ENCODE measurements at places on chromosomes 7 and 10.

DNA sequence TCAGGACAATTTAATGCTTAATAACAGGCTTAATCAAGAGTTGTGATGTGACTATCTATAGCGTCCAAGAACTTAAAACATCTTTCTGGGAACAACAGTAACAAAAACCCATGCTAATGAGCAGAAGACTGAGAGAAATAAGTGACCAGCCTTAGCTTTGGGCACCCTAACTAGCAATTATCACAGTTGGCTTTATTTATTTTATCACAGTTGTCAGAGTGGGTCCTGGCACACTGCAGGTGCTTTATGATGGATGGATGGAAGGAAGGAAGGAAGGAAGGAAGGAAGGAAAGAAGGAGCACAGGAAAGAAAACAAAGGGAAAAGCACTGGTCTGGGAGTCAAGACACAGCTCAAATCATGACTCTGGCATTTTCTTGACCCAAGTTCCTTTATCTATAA lies 181.1 kb downstream of the SKAP2 start:
- DNase-seq, result no peak

GRCh38 chr7:97187067-97187466 lies 69.6 kb downstream of the SDHAF3 start:
- no peak for DNase-seq

DNA sequence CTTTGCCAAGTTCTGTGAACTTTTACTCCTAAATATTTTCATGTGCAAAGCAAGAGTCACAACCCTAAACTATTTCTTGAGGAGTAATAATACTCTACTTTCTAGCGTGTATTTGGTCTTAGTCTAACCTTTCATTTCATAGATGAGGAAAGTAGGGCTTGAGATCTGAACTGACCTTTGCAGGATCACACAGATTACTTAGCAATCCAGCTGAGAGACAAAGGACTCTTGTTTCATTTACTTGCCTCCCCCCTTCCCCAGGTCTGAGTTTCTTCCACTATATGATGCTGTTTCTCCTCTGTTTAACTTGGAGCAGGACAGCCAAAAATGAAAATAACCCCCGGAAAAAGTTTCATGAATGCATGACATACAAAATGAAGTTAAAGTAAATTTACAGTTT lies 75.3 kb upstream of the PTN start:
- no peak for DNase-seq

- DNase-seq, result no peak
These were observed 46.4 kb upstream of the RSBN1L start for GRCh38 chr7:77649716-77650349.

- no peak for DNase-seq
These were observed 357.3 kb downstream of the BBS9 start for GRCh38 chr7:33486633-33487032.

DNA sequence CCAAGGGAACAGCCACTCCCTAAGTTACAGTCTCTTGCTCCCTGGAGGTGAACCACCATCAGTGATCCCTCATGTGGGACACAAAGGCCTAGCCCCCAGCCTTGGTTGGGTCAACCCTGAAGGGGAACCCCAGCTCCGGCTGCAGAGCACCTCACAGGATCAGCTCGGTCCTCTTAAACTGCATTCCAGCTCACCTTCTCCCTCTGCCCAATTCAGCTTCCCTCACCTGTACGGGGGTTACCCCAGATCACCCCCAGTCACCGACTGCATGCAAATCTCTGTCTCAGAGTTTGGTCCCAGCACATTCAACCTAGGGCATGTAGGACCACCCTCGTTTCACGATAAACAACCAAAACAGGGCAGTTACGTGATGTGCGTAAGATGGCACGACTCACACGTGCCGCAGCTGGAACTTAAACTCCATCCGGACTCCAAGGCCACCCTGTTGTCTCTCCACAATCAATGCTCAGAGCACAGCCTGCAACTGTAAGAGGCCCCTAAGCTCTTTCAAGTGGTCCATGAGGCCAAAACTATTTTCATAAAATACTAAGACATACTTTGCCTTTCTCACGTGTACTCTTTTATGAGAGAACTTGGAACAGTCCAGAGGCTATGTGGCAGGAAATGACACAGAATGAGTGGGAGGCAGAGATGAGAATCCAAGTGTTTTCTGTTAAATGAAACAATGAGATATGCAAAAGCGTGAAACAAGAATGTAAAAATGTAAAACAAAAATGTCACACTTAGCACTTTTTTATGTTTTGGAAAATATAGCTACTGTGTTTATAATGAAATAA lies 285.2 kb downstream of the PTPRN2 start:
- DNase-seq, result no peak

GRCh38 chr7:2191016-2191415 lies 41.7 kb downstream of the MAD1L1 start:
- no peak for DNase-seq

DNA sequence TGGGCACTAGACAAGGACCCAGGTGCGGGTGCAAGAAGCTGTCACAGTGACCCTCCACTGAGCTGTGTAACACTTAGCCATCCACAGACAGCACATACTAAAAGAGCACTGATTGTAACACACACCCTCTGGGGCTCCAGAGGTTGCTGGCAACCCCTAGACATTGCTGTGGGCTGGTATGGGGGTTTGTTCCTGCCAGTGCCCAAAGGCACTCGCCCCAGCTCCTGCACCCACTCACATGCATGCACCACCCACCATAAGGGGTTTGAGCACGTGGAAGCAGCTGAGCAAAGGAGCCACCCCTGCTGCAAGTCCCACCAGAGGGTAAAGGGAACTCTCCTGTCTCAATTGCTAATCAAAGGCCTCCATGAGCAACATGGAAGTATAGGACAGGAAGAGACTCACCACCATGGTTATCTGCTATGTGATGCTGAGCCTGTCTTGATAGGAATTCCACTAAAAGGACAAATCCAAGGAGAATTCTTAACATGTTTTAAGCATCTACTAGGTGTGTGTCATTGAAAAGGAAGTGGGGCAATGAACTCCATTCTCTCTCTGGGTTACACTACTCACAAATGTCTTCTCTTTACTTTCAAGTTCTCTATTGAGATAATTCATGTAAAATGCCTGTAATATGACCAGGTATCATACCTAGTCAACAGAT lies 103.1 kb downstream of the GFRA1 start:
- DNase-seq, result no peak

DNA sequence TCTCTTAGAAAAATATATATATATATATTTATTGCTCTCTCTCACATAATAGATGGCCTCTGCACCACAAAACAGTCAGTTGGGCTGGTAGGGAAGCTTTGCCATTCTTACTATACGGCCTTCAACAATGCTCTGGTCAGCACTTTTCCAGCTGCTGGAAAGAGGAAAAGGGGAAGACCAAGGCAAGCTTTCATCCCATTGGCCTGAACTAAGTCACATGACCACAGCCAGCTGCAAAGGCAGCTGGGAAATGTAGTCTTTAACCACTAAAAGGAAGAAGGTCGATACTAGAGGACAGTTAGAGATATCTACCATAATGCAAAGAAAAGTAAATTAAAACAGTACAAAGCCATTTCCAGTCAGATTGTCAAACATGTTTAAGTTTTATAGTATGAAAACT lies 58.4 kb upstream of the MACROH2A2 start:
- no peak for DNase-seq

- no peak for DNase-seq
These were observed 114.0 kb upstream of the IFRD1 start for GRCh38 chr7:112336261-112336660.

GRCh38 chr10:42868530-42868929 lies 85.9 kb downstream of the BMS1 start:
- no peak for DNase-seq

DNA sequence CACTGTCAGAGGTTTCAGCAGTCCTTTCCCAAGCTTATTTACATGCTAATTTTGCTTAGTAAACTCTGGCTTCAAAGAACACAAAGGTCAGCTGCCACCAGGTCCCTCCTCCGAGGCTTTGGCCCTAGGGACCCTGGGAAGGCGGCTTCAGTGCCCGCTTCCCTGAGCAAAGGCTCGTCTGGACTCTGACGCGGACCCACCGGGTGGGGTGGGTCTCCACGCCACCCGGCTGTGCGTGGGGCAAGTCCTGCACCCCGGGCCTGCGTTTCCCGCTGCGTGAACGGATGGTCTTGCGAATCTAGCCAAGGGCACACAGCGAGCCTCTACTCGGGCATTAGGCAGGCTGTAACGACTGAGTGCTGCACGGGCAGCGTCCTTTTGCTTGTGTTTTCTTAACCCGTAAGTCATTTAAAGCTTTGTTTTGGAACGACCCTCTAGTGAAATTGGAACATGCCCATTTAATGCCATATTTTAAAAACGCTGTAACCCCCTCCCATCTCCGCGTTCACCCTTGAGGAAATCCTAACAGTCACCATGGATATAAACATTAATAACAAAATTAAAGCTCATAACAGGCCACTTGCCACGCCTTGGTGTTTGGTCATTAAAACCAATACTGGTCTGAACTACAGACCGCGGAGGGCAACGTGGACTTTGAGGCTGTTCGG lies 828 bp downstream of the BNIP3 start:
- DNase-seq, result no peak

DNA sequence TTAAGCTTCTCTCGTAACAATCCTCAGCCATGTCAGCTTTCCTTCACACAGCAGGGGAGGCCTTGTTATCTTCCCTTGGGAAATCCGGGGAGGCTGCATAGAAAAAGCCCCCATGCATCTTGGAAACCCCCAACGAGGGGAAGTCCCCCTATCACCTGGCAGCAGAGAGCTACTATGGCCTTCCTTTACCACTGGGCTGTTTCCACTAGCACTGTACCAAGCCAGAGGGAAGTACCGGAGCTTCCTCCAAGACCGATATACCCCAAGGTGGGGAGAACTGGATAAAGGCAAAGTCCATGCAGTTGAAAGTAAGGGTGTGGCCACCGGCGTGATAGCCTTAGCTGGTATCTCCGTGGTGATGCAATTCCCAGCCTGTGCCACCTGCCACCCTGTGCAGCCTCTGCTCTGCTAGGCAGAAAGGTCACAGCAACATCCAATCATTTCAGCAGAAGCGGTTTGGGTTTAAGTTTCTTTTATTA lies 4.4 kb upstream of the CLIP2 start:
- no peak for DNase-seq

All from activated naive CD4-positive, alpha-beta T cell (primary cell).